ENCODE measurements at places on chromosomes 2 and 18.

DNA sequence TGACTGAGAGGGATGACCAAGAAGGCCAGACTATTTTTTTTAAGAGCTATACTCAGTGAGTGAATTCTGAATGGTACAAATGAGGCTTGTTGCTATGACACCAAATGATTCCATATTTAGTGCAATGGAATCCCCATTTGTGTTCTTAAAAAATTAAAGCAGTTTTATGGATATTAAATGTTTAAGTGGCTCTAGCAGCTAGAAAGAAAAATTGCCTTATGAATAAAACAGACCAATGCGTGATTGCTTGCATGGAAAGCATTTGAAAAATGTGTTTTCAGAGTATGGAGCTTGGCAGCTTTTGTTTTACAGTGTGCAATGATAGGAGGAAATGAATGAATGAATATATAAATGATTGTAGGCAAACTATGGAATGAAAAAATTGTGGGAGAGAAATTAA, 238.8 kb upstream of the DPP10 start:
- no peak for DNase-seq

DNA sequence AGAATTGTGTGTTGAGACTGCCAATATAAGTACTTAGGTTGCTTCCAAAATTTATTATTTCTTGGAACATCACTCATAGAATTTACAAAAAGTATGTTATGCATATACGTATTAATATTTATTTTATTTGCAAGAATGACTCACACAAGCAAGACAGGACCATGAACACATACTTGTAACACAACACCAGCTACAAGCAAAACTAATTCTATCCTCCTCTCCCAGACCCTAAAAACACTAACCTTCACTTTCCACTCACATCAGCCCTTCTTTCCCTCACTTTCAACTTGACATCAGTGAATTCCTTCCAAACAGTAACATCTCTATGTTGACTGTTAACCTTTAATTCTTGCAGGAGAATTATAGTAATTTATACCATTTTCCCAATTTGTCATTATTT, 24.3 kb downstream of the OSBPL1A start:
- no peak for DNase-seq

- DNase-seq, result peak; percentile 32
Observed at GRCh38 chr2:230898713-230899091, 26.3 kb downstream of the GPR55 start.

GRCh38 chr2:159926695-159927094, 128.7 kb upstream of the CD302 start:
- DNase-seq, result no peak

DNA sequence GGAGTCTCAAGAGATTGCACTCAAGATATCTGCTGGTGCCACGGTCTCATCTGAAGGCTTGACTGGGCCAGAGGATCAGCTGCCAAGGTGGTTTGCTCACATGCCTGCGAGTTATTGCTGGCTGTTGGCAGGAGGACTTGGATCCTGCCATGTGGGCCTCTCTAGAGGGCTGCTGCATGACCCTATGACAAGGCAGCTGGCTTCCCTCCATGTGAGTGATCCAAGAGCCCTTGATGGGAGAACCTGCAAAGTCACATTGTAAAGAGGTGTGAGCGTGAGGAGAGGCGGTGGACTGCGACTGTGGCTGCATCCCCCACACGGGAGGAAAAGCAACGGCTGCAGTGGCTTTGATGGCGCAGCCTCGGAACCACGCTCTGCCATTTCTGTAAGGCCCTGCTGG, 4.0 kb upstream of the ALLC start:
- no peak for DNase-seq

DNA sequence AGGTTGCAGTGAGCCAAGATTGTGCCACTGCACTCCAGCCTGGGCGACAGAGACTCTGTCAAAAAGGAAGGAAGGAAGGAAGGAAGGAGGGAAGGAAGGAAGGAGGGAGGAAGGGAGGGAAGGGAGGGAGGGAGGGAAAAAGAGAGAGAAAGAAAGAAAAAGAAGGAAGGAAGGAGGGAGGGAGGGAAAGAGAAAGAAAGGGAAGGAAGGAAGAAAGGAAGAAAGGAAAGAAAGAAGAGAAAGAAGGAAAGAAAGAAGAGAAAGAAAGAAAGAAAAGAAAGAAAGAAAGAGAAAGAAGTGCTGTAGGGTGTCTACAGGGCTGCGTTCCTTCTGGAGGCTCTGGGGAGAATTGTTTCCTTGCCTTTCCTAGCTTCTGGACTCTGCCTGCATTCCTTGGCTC, 22.5 kb upstream of the RAB11FIP5 start:
- DNase-seq, result no peak

GRCh38 chr2:216426166-216426777, 14.0 kb downstream of the SMARCAL1 start:
- no peak for DNase-seq

DNA sequence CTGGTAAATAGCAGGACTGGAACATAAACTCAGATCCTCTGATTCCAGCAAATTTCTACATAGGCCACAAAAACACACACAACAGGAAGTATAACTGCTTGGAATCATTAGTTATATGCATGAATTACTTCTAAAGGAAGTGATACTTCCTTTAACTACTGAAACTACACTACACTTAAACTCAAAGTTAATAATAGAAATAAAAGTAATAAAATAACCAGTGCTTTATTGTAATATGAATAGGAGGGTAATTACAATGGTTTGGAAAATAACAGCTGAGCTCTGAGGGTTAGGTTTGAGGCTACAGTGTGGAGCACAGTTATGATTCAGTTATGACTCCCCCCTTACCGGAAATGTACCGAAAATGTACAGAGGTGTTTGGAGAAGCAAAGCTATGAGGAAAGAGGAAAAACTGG, 18.5 kb upstream of the POLI start:
- DNase-seq, result no peak

DNA sequence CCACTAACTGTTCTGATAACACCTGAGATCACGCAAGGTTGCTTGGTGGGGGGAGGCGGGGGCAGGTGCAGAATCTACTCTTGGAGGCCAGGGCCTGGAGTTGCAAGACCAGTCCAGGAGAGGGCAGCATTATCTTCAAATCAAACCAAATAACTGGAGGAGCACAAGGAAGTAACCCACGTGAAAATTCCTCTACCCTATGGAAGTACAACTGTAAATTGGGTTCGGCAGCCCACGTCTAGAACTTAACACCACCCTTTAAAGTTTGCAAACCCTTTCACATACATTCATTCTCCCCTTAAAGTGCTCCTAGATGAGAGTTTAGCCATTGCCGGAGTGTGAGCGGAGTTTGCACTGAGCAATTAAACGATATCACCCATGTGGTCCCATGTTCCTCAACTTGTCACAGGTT, 19.6 kb upstream of the CXCR1 start:
- DNase-seq, result peak; percentile 59

- DNase-seq, result no peak
Observed at GRCh38 chr2:143422681-143423080, 293.5 kb downstream of the ARHGAP15 start.

DNA sequence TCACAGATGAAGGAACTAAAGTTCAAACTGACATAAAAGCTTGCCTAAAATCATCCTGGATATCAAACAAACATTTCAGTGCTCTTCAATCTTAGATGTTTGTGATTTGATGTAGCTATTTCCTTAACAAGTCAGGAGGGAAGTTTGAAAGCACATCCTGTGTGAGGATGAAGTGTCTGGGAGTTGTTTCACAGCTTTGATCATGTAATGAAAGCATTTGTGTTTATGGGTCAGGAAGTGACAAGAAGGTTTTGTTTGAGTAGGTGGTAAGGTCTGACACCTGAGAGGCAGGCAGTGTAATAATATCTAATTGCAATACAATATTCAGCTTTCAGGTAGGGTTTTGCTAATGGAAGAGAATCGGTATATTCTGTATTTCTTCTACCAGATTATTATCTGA, 26.0 kb upstream of the CSRNP3 start:
- DNase-seq, result no peak

DNA sequence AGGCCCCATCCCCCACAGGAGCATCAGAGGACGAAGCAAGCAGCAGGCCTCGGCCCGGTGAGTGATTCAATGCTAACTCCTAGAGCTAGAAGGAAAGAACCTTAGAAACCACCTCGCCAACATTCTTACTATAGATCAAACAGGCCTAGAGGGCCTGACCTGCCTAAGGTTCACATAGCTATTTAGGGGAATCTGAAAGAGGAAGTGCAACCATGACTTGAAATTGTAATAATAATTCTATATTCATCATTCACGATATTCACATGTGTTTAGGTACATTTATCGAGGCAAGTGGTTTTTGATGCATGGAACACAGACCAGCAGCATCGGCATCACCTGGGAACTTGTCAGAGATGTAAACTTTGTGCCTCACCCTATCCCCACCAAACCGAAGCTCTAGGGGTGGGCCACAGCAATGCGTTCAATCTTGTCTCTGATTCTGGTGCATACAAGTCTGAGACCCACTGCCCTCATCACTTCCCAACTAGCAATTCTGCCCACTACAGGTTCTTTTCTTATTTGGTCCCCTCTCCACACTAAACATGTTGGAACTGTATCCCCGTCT, 78.0 kb upstream of the DNMT3A start:
- DNase-seq, result no peak

GRCh38 chr2:125455110-125455509, 1200.8 kb upstream of the GYPC start:
- no peak for DNase-seq

GRCh38 chr2:205885492-205886099, 200.4 kb downstream of the INO80D start:
- peak; percentile 91 for DNase-seq

DNA sequence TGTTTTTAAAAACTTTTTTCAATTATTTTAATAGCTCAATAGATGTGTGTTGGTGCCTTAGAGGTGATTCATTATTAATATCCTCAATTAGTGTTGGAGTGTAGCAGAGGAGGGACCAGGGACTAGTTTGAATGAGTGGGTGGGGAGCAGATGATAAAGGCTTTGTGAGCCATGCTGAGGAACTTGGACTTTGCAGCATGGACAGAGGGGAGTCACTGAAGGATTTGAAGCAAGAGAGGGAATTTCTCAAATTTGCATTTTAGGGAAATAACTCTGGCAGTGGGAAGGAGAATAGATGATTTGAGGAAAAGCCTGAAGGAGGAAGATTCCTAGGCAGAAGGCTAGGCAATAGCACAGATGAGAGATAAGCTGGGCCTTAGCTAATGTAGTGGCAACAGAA, 42.3 kb upstream of the RMND5A start:
- no peak for DNase-seq

GRCh38 chr18:51151568-51152511, 45.6 kb downstream of the MEX3C start:
- DNase-seq, result no peak

- no peak for DNase-seq
Observed at GRCh38 chr18:29377346-29377745, 1200.4 kb upstream of the CDH2 start.
